Breast epithelium (tissue), 4 donors: ENCODE measurements at places on chromosomes 7 and 10.

GRCh38 chr7:98651760-98652159 is 34.7 kb downstream of the NPTX2 start:
- DNase-seq: no peak

DNA sequence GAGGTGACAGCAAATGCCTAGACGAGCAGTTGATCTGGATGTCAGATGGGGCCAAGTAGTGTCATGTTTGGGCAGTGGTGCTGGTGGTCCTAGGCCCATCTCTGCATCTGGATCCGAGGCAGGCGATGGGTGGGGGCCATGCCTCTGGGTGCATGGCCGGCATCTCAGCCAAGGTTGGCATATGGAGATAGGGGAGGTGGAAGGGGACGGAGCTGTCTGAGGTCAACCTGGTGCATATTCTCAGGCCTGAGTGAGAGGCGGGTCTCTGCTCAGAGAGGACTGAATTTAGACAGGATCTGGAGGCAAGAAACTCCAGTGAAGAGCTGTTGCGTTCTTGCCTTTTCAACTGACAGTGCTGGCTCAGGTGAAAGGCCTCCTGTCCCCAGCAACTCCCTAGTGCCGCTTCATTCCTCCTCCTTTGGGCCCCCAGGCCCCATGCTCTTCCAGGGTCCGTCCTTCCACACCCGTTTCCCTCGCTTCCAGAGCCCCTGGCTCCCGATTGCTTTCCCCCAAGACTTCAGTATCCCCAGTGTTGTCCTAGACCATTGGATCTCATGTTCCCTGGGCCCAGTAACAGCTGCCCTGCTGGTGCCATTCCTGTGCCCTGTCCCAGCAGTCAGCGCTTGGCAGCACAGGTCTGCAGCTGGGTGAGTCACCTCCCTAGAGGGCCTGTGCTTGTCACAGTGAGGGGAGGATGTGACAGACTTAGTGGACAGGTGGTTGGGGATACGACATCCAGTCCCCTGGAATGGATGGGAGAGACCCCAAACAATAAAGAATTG is 32.6 kb downstream of the GBX1 start:
- DNase-seq: no peak

GRCh38 chr10:89503151-89503550 is 32.2 kb downstream of the SLC16A12 start:
- no peak for DNase-seq

GRCh38 chr10:115278294-115278693 is 185.1 kb downstream of the ATRNL1 start:
- no peak for DNase-seq

- DNase-seq: no peak
Observed at GRCh38 chr10:11036424-11037011, 18.8 kb downstream of the CELF2 start.

- no peak for DNase-seq
Observed at GRCh38 chr7:149171892-149172533, 23.3 kb upstream of the ZNF282 start.

GRCh38 chr10:23001901-23002516 is 74.2 kb downstream of the ARMC3 start:
- DNase-seq: no peak

DNA sequence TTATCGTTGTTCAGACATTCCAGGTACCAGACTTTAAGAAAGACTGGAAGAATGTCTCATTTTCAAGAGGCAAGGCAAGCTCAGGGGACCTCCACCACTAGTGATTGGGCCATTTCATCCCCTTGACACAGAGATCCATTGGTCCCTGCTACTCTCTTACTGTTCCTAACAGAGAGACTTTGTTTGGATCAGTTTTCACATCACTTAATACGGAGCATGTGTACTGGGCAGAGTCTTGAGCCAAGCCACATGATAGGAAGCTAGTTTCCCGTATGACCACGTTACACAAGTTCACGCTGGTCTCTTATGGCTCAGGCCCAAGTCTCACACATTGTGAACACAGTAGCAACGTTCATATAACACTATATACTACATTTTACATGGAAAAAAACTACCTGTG is 269.9 kb downstream of the BAMBI start:
- no peak for DNase-seq

GRCh38 chr10:15225511-15225910 is 57.0 kb upstream of the NMT2 start:
- no peak for DNase-seq

DNA sequence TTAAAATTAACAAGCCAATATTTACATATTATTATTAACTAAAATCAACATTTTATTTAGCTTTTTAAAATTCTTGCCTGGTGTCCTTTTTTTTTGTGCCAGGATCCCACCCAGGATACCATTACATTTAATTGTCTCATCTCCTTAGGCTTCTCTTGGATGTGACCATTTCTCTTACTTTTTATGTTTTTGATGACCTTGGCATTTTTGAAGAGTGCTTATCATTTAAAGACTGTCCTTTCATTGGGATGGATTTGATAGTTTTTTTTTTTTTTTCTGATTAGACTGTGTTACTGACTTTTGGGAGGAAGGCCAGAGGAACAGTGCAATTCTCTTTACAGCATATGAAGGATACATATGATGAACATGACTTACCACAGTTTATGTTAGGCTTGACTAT is 181.4 kb upstream of the SMIM30 start:
- DNase-seq: no peak

GRCh38 chr7:123966936-123967335 is 41.9 kb downstream of the SPAM1 start:
- DNase-seq: no peak

DNA sequence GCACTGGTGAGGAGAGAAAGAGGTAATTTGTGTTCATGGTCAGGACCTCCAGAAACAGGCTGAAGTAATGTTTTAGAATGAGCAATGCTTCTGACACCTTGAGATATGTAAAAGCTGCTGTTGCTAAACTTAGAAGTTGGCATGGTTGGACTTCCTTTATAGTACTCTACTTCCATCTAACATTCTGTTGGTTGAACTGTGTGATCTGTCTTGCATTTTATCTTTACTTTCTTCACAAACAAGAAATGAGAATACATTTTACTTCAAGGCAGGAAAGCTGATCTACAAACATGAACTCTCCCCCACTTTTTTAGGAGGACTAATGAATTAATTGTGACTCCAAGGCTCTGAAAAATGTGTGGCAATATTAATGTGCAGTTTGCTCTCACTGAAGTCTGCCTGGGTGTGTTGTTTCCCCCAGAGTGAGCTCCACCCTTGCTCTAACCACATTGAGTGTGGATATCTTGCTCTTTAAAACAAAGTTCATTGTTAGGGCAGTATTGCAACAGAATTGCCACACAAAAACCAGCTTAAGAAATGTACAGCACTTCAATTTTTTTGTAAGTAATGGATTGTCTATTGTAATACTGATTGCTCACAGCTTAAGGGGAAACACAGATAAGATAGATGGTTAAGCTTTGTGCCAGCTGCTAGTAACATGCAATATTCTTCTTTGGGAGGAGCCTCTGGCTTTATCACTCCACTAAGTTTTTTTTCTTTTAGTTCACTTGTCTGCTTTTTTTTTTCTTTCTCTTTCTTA is 69.0 kb downstream of the ADD3 start:
- no peak for DNase-seq

DNA sequence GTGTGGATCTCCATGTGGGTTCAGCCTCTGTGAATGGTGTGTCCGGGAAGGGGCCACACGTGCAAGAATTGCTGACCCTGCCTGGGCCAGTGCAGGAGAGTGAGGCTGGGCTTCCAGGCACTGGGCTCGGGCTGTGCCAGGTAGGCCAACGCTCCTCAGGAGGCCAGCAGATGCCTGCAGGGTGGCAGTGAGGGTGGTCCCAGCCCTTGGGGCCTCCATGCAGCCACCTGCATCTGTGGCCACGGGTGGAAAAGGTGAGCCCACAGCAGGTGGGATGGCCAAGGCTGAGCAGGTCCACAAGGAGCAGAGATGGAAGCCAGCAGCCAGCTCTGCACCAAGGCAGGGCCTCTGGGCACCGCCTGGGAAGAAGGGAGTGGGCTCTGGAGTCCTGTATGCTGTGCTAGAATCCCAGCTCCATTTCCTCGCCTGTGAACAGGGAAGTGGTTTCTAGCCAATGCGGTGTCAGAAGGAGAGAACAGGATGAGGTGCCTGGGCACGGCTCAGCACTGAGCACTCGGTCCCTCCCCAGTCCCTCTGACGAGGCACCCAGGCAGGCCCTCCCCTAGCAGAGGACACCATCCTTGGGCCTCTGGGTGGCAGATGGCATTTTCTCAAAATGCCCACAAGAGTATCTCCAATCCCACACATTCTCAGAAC is 31.1 kb upstream of the RET start:
- DNase-seq: no peak

DNA sequence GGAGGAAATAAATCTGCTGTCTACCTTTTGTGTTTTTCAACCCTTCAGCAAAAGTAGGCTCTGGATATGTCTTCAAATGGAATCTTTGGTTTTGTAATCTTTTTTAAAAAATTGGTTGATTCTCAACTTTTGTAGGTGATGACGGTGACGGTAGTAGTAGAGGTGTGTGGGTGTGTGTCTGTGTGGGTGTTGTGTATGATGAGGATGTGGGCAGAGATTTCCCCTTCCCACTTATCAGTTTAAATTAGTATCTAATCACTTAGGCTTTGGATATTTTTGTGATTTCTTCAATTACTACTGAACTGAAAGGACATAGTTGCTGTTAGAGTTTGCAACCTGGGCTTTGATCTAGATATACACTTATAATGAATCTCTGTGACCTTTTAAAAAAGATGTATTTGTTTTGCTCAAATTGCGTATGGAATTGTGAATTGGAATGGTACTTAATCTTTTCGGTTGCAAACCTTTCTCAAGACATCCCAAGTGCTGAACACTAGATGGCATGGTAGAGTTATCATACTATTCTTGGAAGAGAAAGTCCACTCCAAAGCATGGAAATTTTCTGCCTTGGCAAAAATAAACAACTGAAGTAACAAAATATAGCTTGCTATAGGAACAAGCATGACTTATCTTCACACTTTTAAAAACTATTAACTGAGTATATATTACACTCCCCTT is 51.9 kb upstream of the A1CF start:
- DNase-seq: no peak

GRCh38 chr7:121473645-121474300 is 77.7 kb upstream of the FAM3C start:
- DNase-seq: no peak

- no peak for DNase-seq
Observed at GRCh38 chr10:19411119-19411518, 362.5 kb downstream of the MALRD1 start.

- DNase-seq: no peak
Observed at GRCh38 chr10:14815681-14816080, 22.2 kb downstream of the CDNF start.

GRCh38 chr10:5976512-5977470 is 552 bp downstream of the IL15RA start:
- DNase-seq: no peak

DNA sequence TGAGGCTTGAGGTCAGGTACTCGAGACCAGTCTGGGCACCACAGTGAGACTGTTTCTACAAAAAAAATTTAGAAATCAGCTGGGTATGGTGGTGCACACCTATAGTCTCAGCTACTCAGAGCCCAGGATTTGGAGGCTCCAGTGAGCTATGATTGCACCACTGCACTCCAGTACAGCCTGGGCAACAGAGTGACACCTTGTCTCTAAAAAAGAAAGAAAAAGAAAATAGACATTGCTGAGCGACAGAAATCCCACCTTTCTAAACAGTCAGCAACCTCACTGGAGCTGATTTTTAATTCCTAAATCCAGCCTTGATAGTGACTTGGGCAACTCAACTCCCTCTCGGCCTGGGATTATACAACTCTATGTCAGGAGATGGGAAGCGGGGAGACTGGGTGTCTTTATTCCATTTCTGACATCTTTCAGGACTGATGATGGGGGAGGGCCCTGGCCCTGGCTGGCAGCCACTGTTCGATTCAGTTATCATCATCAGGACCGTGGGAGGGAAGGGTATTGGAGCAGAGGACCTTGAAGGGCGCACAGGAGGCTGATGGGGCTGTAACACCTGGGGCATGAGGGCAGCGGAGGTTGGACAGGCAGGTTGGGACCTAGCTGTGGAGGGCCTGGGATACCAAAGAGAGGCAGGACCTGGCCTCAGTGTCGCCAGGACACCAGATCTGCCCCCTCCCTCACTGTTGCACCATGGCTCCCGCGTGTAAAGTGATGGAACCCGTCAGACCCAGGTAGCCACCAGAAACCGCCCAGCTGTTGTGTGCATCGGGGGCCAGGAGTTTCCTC is 14.7 kb downstream of the HSPB1 start:
- DNase-seq: no peak

- DNase-seq: no peak
Observed at GRCh38 chr10:25451401-25451800, 276.6 kb downstream of the GPR158 start.

DNA sequence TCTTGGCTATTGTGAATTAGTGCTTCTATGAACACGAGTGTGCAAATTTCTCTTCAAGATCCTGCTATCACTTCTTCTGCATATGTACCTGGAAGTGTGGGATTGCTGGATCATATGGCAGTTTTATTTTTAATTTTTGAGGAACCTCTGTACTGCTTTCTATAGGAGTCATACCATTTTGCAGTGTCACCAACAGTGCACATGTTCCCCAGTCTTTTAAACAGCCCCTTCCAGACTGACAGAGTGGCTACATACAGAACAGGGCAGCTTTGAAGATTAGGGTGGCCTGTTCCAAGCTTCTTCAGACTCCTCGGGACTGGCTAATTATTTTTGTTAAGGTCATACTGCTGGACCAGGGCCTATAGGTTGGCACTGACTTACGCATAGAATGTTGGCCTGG is 82.9 kb downstream of the AUTS2 start:
- no peak for DNase-seq

- DNase-seq: no peak
Observed at GRCh38 chr7:22640269-22640668, 86.7 kb upstream of the IL6 start.

GRCh38 chr7:154566877-154567276 is 436.0 kb downstream of the PAXIP1 start:
- no peak for DNase-seq

DNA sequence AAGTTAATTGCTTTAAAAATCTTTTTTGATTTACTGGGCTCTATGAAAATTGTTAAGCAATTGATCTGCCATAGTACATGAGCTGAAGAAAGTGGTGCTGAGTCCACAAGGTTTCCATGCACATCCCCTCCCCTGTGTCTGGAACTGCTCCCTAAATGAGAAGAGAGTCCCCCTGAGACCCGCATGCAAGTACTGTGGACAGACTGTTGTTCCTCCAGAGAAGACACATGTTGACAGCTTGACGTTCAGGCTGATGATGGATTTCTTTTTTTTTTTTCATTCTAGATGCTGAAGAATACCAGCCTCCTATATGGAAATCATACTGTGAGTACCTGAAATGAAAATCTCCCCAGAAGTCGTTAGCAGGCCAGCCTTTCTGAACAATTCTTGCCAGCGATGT is 159.8 kb downstream of the CHN2 start:
- DNase-seq: no peak

- no peak for DNase-seq
Observed at GRCh38 chr10:4981722-4982471, 18.7 kb downstream of the AKR1C1 start.

GRCh38 chr10:18713077-18713476 is 53.8 kb downstream of the ARL5B start:
- DNase-seq: no peak

DNA sequence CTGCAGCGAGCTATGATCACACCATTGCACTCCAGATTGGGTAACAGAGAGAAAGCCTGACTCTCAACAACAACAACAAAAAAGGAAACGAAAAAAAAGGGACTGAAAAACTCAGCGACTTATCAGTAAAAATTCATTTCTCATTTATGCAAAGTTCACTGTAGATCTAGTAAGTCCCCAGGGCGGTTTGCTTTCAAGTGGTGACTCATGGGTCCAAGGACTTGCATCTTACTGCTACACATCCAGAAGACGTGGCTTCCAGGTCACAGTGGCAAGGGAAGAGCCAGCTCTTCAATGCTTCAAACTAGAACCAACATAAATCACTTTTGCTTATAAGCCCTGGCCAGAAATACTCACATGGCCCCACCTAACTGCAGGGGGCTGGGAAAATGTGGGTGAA is 178.3 kb upstream of the AUTS2 start:
- no peak for DNase-seq
